ENCODE measurements at places on chromosomes 3 and 15.

DNA sequence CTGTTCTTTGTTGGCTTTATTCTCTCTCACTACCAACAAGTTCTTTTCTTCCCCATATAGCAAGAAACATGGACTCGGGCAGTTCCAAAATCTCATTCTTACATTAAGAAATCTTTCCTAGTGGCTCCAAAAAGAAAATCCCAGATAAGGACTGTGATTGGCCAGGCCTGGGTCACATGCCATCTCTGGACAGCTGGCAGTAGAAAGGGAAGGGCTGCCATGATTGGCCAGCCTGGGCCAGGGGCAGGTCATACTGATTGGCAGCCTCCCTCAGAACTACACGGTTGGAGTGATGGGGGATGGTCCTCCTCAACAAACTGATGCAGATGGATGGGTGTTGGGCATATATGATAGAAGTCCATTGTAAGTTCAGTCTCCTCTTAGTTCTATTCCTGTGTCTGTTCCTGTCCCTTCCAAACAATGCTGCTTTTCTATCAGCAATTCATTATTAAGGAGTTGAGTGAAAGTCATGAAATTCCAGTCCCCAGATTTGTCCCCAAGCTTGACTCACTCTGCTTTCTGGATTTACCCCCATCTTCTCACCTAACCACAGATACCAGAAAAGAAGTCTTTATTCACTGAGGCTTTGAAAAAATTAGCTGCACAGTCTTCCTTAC is 175.5 kb downstream of the ATG7 start:
- DNase-seq = no peak

GRCh38 chr3:20394243-20394642 is 208.2 kb upstream of the SGO1 start:
- DNase-seq = no peak

GRCh38 chr3:133038089-133038730 is at the start of gene TMEM108:
TMEM108 (plus strand) TSS chr3:133038391.
- DNase-seq = peak; percentile 81

- DNase-seq = no peak
These were observed 74.9 kb upstream of the TNIK start for GRCh38 chr3:171535133-171535532.

DNA sequence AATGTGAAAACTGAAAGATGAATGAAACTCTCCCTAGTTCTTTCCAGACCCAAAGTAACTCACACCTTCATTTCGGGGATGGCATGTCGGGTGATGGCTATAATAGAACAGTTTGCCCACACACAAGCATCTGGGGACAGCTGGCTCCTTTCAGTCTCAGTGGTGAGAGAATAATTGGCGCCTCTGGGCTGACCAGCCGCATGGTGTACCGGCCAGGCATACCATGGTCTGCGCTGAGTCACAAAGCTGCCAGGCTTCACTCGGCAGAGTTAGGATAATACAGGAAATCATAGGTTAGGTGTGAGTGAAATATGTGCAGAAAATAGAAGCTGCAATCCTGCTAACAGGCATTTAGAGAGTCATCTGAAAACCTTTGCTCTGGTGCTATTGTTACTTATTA is 80.4 kb upstream of the IGF1R start:
- no peak for DNase-seq

GRCh38 chr3:155737844-155738460 is 6.9 kb downstream of the PLCH1 start:
- no peak for DNase-seq

- no peak for DNase-seq
These were observed 30.4 kb downstream of the LSM3 start for GRCh38 chr3:14208977-14209394.

GRCh38 chr15:87998630-87999029 is 257.9 kb downstream of the NTRK3 start:
- DNase-seq = no peak

GRCh38 chr3:191340966-191341365 is 10.6 kb upstream of the UTS2B start:
- DNase-seq = no peak

DNA sequence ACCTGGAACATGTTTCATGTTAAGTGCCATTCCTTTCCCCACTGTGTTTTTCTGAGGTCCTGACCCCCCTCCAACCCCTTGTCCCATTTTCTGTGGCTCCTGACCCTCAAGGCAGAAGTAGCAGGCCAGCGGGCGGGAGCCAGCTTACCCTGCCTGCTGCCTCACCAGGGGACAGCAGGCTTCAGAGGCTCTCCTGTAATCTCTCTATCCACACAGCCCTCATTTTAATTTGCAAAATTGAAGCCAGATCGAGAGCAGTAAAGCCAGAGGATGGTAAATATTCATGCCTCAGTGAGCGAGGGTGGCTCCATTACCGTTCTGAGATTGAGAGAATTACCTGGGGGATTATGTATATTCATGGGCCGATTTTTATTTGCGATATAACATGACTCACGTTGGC is 147.6 kb downstream of the DNAJB8 start:
- DNase-seq = no peak

DNA sequence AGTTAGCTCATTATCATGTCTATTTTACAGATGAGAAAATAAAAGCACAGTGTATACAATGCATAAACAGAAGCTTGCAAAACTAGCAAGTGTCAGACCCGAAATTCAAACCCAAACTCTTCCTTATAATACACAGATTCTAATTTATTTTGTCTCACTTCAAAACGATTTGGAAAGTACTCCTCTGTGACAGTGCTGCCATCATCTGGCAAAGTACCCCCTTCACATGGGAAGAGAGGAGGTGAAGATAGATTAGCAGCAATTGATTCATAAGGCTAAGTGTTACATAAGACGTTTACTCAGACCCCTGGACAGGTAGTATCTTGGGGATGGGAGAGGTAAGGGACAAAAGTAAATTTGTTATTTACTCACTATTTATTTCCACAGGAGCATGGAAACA is 744.0 kb upstream of the SGO1 start:
- DNase-seq = no peak

DNA sequence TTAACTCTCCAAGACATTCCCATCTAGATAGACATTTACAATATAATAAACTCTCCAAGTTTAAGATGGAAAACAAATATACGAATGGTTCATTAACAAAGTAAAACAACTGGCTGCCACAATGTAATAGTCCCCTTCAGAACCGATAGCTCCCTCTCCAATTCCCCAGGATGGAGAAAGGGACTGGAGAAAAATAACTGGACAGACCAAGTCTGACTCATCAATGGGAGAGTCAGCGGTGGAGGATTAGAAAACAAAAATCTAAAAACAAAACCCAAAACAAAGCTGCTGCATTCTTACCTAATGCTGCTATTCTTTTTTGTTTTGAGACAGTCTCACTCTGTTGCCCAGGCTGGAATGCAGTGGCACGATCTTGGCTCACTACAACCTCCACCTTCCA is 468.1 kb downstream of the SHQ1 start:
- DNase-seq = no peak

- no peak for DNase-seq
These were observed 6.4 kb downstream of the POC1A start for GRCh38 chr3:52147804-52148203.

- DNase-seq = no peak
These were observed 120.8 kb upstream of the CCNL1 start for GRCh38 chr3:157280786-157281185.

GRCh38 chr15:29123171-29123570 is 146.5 kb downstream of the NSMCE3 start:
- no peak for DNase-seq

DNA sequence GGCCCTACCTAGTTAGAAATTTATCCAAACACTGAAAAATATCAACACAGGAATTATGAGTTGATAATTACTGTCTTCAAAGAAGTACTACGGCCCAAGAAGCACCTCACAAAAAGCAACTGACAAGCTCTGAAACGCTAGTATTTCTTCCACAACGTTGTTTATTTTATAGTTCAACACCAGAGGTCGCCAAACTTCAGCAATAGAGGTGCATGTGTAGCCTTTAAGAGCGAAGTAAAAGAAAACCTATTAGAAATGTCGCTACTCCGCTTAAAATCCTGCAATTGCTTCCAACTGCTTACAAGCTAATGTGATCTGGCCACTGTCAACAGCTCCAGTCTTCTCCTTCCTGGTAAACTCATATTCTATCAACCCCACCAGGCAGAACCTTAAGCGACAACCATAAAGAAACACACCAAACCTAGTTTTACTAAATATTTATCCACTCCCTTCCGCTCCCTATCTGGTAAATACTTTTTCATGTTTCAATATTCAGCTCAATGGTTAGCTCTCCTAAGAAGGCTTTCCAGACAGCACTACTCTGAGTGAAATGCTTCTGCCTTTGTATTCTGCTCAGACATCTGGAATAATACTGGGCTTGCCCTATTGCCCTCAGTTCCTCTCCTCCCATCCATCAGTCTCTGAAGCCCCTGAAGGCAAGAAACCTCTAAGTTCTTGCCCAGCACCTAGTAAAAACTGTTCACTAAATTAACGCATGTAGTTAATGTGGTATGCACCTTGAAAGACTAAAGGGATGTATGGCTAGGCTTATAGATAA is 110.2 kb downstream of the NR1I2 start:
- peak; percentile 19 for DNase-seq

- no peak for DNase-seq
These were observed 150.2 kb downstream of the ATP10A start for GRCh38 chr15:25712961-25713355.

DNA sequence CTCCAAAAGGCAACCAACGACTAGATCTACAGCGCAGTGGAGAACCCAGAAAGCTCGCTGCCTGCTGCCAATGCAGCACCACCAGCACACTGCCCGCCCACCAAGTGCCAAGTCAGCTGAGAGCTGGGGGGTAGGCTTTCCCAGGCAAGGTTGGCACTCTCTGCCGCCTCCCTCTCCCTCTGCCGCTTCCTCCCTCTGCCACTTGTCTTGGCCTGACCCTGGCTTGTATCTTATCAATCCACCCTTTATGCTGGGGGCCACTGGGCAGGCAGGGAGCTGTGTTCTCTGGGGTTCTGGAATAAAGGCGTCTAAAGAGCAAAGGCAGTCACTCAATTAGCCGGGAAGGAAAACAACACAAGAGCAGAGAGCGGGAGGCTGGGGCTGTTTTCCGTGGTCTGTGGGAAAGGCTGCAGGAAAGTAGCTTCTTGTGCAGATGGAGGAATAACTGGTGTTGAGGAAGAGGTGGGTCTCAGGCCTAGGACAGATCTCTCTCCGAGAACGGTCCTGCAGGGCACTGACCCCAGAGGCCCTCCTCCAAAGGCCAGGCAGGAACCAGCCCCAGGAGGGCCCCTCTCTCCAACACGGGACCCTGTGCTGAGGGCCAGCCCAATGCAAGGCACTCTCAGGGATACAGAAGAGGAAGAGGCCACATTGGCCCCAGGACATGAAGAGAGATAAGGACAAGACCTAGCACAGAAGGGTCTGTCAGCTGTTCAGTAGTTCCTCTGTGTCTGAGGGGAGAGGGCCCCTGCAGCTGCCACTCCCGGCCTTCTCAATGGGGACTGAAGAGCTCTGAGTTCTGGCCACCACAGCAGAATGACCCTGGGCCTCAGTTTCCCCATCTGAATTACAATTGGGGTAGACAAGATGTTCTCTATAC is 30.8 kb downstream of the ACSBG1 start:
- no peak for DNase-seq

GRCh38 chr3:133466531-133467386 is 66.9 kb downstream of the BFSP2 start:
- no peak for DNase-seq

- DNase-seq = no peak
These were observed 155.6 kb upstream of the NR2E3 start for GRCh38 chr15:71654720-71655174.

GRCh38 chr15:47470983-47471382 is 246.3 kb upstream of the SEMA6D start:
- no peak for DNase-seq

DNA sequence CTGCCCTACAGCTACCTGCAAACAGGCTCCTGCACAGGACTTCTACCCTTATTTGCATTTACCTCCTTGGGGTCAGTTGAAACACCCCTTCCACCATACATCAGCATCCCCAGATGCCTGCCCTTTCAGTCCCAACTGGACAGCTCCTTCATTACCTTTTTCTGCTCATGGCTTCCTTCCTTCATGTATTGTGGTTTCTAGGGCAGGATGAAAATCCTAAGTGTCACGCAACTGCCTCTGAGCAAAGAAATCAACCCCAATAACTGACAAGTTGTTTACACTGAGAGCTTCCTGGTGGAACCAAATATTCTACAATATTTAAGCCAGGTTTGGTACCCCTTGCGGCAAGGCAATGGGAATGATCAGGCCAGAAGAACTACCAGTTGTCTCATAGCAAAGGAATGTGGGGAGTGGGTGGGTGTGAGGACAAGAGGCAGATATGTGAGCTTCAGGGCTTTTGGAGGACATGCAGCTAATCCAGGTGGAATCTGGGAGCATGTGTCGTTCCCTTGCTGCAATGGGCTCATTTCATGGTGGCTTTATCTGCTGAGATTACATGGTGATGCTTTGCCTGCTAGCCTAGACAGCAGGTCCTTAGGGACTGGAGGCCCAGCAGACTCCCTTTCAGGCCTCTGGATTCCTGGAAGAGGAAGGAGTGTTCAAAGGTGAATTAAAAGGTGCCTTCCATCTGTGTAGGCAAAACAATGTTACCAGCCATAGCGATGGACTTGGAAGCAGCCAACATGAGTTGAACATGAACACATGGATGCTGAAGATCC is 34.9 kb downstream of the PPCDC start:
- DNase-seq = no peak

- DNase-seq = no peak
These were observed 115.2 kb upstream of the TP63 start for GRCh38 chr3:189516039-189516438.

DNA sequence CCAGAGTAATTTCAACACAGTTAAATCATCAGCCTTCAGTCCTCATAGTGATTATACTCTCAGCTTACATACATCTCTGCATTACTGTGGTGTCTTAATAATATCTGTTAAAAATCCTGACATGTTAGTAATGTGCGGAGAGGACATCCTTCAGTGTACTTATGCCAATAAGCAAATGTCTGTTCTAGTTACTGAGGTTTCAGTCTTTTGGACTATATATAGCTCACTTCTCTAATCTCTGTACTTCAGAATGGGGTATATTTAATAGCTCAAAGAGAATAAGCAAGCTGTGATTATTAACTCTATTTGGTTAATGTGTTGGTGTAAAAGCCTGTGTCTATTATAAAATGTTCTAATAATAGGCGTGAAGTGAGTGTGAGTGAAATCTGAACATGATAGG is 28.9 kb upstream of the OSTN start:
- no peak for DNase-seq

DNA sequence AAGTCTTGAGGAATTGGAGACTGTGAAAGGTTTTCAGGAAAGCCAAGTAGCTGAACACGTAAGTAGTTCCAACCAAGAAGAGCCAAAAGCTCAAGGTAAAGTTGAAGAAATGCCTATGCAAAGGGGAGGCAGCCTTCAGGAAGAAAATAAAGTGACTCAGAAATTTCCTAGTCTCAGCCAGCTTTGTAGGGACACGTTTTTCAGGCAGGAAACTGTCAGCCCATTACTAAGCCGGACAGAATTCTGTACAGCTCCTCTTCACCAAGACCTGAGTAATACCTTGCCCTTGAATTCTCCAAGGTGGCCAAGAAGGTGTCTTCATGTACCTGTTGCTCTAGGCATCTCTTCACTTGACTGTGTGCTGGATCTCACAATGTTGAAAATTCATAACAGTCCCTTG is 48.6 kb downstream of the CDAN1 start:
- no peak for DNase-seq

GRCh38 chr3:127273206-127273605 is 14.6 kb downstream of the PRR20G start:
- no peak for DNase-seq

- no peak for DNase-seq
These were observed 985.4 kb downstream of the PLOD2 start for GRCh38 chr3:145175626-145176025.

Data from NCI-H524 treated with DMSO at 0.1 percent for 48 hours (cell line).